ENCODE measurements at places on chromosomes 1 and 21.

DNA sequence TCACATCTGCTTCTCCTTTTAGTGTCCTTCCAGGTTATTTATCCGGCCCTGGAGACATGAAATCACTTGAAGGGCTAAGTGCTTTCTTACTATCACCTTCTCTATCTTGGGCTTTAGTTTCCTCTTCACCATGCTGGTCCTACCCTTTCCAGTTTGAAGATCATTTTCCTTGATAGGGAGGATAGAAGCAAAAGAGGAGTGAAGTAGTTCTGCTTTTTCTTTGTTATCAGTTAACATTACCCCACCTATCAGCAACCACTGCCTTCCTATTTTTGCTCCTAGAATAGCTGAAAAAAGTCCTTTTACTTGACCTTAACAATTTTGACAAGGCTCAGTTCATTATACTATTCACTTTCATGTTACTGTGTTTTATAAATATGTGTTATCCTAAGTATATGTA lies 19.4 kb downstream of the RGL1 start:
- no peak for DNase-seq

- peak; percentile 21 for DNase-seq
Measured at GRCh38 chr1:150072959-150073358, 5.4 kb downstream of the VPS45 start.

DNA sequence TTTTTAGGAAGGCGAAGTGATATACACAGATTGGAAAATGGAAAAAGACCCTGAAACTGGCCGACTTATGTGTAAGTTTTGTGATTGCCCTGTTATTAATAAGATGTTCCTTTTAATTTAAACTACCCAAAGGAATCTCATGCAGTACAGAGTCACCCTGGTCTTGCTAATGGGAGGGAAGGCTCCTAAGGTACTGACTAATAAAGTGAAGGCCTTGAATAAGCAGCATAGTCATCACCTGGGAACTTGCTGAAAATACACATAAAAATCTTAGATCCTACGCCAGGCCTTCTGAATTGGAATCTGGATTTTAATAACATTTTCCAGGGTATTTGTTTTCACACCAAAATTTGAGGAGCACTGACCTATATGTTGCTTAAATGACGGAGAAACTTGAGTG lies 73.4 kb upstream of the MCOLN3 start:
- no peak for DNase-seq

GRCh38 chr1:20052386-20052785 lies 17.6 kb upstream of the PLA2G5 start:
- DNase-seq: no peak

- DNase-seq: no peak
Measured at GRCh38 chr1:40381268-40382107, 8.0 kb downstream of the SMAP2 start.

- DNase-seq: no peak
Measured at GRCh38 chr1:145695821-145696629, 11.1 kb downstream of the PDZK1 start.

- DNase-seq: no peak
Measured at GRCh38 chr21:45129189-45129923, 55.0 kb downstream of the ADARB1 start.

- DNase-seq: no peak
Measured at GRCh38 chr21:46568562-46568961, 36.3 kb downstream of the S100B start.

GRCh38 chr1:167669209-167670124 lies 39.4 kb downstream of the RCSD1 start:
- no peak for DNase-seq
